ENCODE measurements at places on chromosomes 2 and 18. TPM values are rescaled to one million over a fixed set of nuclear protein-coding genes. Genes with fewer than 3 reads are reported as not detected.
A peak's percentile ranks its signal among the peaks of the same experiment; 100 is the strongest.

IL36RN gene
- total RNA-seq: 0.14 TPM

CRACDL gene
- total RNA-seq: 5.7 TPM

SGPP2 gene
- total RNA-seq: 0.20 TPM

CRYGC gene
- not detected for total RNA-seq

ATP6V1B1 gene
- total RNA-seq: not detected

HAUS1 gene
- 23.5 TPM for total RNA-seq

LCT gene
- total RNA-seq: not detected

STEAP3 gene
- total RNA-seq: 38.8 TPM

SATB2 gene
- 11.6 TPM for total RNA-seq

CERKL gene
- total RNA-seq: not detected

CPSF3 gene
- 40.3 TPM for total RNA-seq

HAAO gene
- total RNA-seq: 1.3 TPM

LOXL3 gene
- 17.6 TPM for total RNA-seq

ANO7 gene
- total RNA-seq: 5.8 TPM

DES gene
- total RNA-seq: 5.2 TPM

DNA sequence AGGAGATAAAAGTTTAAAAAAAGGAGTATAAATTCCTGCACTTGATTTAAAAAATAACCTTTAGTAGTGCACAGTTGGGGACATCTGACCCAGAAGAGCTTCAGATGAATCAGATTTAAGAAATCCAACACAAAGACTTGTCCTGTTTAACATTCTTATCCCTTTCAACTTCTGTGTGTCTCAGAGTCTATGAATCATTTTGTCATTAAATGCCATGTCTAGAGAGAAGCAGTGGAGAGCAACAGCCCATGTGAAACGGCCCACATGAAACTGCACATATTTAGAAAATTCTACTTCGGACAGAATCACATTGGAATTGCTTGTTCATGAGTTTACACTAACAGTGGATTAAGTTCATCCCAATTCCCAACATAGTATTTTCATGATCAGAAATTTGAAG is 278.6 kb downstream of the SLC8A1 start:
- no peaks in the 10 kb centered on the region for H3K36me3 ChIP-seq
- H3K4me3 ChIP-seq: no peak overlapping the region
- no peaks in the 10 kb centered on the region for H3K27me3 ChIP-seq
- no peaks in the 10 kb centered on the region for H3K4me1 ChIP-seq

DNA sequence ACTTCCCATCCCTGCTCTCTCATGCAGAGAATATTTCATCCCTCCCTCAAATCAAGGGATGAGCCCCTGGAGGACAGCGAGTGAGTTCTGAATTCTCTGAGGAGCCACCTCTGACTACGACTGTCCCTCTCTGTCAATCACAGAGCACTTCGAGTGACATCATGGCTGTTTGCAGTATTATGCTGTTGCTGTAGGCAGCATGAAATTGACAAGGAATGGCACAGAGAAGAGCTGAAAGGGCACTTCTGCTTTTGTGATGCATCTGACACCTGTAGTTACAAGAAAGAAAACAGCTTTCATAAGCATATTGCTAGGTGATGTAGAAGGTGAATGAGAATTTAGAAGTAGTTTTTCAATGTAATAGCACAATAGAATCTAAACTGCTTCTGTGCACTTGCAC is 166.9 kb downstream of the ARHGAP15 start:
- DNase-seq: no peak
- H3K27ac ChIP-seq: no peak overlapping the region
- H3K27me3 ChIP-seq: no peaks in the 10 kb centered on the region

DNA sequence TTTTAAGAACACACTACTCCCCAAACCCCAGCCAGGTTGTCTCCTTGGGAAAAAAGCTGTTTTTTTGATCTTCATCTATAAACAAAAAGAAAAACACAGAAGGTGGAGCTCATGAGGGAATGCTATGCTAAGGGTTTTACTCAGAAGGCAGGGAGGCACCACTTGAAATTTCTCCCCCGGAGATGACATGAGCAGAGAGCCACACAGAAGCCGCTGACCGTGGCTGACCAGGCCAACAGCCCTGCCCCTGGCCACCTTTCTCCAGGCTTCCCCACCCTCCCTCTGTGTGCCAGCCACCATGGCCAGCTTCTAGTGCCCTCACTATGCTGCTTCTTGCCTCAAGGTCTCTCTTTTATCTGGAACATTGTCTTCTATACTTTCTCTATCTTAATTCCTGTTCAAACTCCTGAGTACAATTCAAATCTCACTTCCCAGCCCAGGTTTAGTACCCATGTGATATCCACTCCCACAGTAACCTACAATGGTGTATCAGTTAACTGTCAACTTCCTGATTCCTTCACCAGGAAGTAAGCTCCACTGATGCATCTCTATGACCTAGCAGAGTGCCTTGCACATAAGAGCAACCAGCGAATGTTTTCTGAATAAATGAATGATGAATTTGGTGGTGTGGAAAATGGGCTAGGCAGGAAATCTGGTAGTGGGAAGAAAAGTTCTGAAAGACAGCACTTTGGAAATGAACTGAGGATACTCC is 15.3 kb downstream of the LAPTM4A start:
- peaks cover 76% of the 10 kb centered on the region for H3K36me3 ChIP-seq
- H3K4me1 ChIP-seq: peaks cover 8% of the 10 kb centered on the region
- no peak for DNase-seq
- H3K27ac ChIP-seq: no peak overlapping the region

- peak; percentile 41 for DNase-seq
- no peaks in the 10 kb centered on the region for H3K36me3 ChIP-seq
- no peak overlapping the region for H3K4me3 ChIP-seq
- H3K27me3 ChIP-seq: no peaks in the 10 kb centered on the region
- H3K27ac ChIP-seq: peak overlapping the region; percentile 52
- peaks cover 22% of the 10 kb centered on the region for H3K4me1 ChIP-seq
Observed at GRCh38 chr18:9619990-9620389, 5.6 kb upstream of the PPP4R1 start.

DNA sequence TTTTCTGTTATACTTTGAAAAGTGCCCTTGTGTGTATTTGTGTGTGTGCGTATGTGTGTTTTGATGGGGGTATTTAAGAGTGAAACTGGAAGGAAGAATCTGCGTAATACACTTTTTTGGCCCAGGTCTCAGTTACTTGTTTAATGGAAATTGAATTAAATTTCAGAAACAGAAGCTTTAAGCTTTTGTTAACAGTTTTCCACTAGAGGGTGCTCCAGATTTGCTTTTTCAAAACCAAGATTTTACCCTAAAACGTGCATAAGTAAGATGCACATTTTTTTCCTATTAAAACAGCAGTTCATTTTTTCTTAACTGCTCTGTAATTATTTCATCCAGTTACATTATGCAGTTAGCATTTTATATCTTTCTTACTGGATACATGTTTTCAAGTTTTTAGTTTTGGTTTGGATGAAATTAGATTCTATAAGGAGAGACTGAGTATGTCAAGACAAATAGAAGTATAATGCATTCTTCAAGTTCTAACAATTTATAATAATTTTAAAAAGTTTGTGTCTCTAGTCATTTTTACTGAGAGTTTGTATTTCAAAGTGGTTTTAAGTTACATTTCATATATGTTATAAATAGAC is 97.2 kb downstream of the PIK3C3 start:
- H3K36me3 ChIP-seq: peaks cover 3% of the 10 kb centered on the region
- no peak overlapping the region for H3K4me3 ChIP-seq

GRCh38 chr2:191800874-191801273 is 46.0 kb downstream of the CAVIN2 start:
- no peak overlapping the region for H3K4me3 ChIP-seq
- H3K4me1 ChIP-seq: no peaks in the 10 kb centered on the region
- H3K36me3 ChIP-seq: no peaks in the 10 kb centered on the region
- no peak for DNase-seq
- H3K27me3 ChIP-seq: no peaks in the 10 kb centered on the region

- H3K36me3 ChIP-seq: no peaks in the 10 kb centered on the region
- no peak overlapping the region for H3K4me3 ChIP-seq
- DNase-seq: peak; percentile 73
- H3K27ac ChIP-seq: peak overlapping the region; percentile 48
Observed at GRCh38 chr2:166372046-166372445, 3.7 kb downstream of the SCN9A start.

DNA sequence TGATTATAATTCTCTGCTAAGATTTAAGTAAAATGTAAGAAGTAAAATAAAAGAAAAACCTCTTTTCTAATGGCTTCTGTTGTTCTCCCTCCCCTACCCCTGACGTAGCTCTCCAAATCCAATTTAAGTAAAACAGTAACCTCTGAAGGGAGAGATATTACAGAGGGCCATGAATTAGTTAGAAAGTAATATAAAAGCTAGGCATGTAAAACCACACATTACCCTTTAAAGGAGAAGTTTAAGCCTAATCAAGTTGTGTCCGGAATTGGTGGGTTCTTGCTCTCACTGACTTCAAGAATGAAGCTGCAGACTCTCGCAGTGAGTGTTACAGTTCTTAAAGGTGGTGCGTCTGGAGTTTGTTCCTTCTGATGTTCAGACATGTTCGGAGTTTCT is 116.9 kb upstream of the SCN7A start:
- no peaks in the 10 kb centered on the region for H3K36me3 ChIP-seq
- no peak overlapping the region for H3K4me3 ChIP-seq
- no peaks in the 10 kb centered on the region for H3K27me3 ChIP-seq
- DNase-seq: no peak

- DNase-seq: peak; percentile 52
- H3K4me1 ChIP-seq: peaks cover 51% of the 10 kb centered on the region
- H3K36me3 ChIP-seq: no peaks in the 10 kb centered on the region
- H3K27ac ChIP-seq: peak overlapping the region; percentile 93
Observed at GRCh38 chr2:43222475-43223309, 3.7 kb downstream of the ZFP36L2 start.

GRCh38 chr2:222180619-222181018 is 118.2 kb downstream of the PAX3 start:
- no peak overlapping the region for H3K27ac ChIP-seq
- H3K27me3 ChIP-seq: peaks cover 2% of the 10 kb centered on the region
- DNase-seq: peak; percentile 37
- no peaks in the 10 kb centered on the region for H3K4me1 ChIP-seq
- H3K36me3 ChIP-seq: no peaks in the 10 kb centered on the region
- no peak overlapping the region for H3K4me3 ChIP-seq

GRCh38 chr18:62914871-62915392 is 199.6 kb downstream of the PHLPP1 start:
- no peaks in the 10 kb centered on the region for H3K27me3 ChIP-seq
- no peak overlapping the region for H3K4me3 ChIP-seq
- H3K27ac ChIP-seq: no peak overlapping the region
- no peaks in the 10 kb centered on the region for H3K36me3 ChIP-seq
- H3K4me1 ChIP-seq: no peaks in the 10 kb centered on the region

- no peak for DNase-seq
- H3K4me3 ChIP-seq: no peak overlapping the region
- H3K27me3 ChIP-seq: no peaks in the 10 kb centered on the region
- no peaks in the 10 kb centered on the region for H3K4me1 ChIP-seq
Observed at GRCh38 chr2:137221797-137222492, 456.6 kb downstream of the THSD7B start.

DNA sequence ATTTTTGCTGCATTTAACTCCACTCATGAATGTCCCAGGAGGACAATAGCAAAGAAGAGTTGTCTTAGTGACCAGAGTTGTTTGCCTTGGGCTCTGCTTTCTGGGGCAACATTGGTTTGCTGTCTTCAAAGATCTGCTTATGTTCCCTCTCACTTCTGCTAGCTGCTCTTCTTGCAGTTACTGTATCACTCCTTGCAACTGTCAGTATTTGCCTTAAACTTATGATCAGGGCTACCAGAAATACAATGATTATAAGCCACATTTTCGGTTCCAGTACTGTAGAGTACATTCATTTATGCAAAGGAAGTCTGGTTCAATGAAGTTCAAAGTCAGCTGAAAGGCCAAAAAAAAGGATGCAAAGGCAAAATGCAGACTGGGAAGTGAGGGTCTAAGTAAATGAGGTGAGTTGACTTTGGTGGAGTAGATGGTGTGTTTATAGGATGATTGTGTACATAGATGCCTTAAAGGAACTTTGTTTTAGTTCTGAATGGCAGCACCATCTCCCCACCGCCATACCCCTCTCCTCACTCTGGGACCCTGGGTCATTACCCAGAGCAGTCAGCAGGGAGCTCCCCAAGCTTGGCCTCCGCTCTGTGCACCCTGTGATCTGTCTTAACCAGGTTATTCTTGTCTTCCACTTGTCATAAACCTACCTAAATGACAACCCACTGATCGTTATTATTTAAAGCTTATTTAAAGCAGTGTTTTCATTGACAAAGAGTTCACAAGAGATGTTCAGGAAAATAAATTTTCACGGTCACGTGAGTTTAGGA is 236.0 kb downstream of the DOK6 start:
- H3K4me3 ChIP-seq: no peak overlapping the region
- H3K27me3 ChIP-seq: no peaks in the 10 kb centered on the region
- no peaks in the 10 kb centered on the region for H3K36me3 ChIP-seq
- no peak overlapping the region for H3K27ac ChIP-seq
- no peak for DNase-seq
- H3K4me1 ChIP-seq: no peaks in the 10 kb centered on the region

GRCh38 chr2:236221798-236222197 is 42.4 kb downstream of the ASB18 start:
- H3K4me1 ChIP-seq: no peaks in the 10 kb centered on the region
- H3K36me3 ChIP-seq: no peaks in the 10 kb centered on the region
- no peak for DNase-seq
- H3K27ac ChIP-seq: no peak overlapping the region
- no peak overlapping the region for H3K4me3 ChIP-seq

- no peak overlapping the region for H3K4me3 ChIP-seq
- DNase-seq: no peak
- H3K36me3 ChIP-seq: peaks cover 8% of the 10 kb centered on the region
- H3K4me1 ChIP-seq: peaks cover under 1% of the 10 kb centered on the region
- H3K27ac ChIP-seq: no peak overlapping the region
Observed at GRCh38 chr2:27127883-27128667, 4.5 kb downstream of the ABHD1 start.

- no peak overlapping the region for H3K4me3 ChIP-seq
- H3K36me3 ChIP-seq: no peaks in the 10 kb centered on the region
- no peaks in the 10 kb centered on the region for H3K4me1 ChIP-seq
- H3K27me3 ChIP-seq: no peaks in the 10 kb centered on the region
Observed at GRCh38 chr2:81942136-81942680, 1637.7 kb upstream of the LRRTM1 start.

DNA sequence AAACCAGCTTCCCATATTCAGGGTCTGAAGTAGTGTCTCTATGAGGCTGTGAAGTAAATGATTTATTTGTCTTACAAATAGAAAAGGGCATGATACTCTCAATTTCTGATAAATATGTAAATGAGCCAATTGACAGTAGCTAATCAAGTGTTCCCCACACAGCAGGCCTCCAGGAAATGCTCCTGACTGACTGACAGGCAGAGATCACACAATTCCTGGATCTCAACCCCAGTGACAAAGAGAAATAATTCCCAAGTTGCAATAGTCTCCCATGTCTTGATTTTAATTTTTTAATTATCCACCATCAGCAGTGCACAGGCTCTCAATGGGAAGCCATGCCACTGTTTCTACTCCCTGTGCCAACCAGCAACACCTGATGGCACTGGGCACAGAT is 390.4 kb downstream of the SOX11 start:
- H3K4me3 ChIP-seq: no peak overlapping the region
- H3K27me3 ChIP-seq: no peaks in the 10 kb centered on the region
- DNase-seq: no peak
- H3K36me3 ChIP-seq: no peaks in the 10 kb centered on the region

- H3K4me1 ChIP-seq: no peaks in the 10 kb centered on the region
- no peaks in the 10 kb centered on the region for H3K27me3 ChIP-seq
- no peak overlapping the region for H3K4me3 ChIP-seq
- H3K36me3 ChIP-seq: no peaks in the 10 kb centered on the region
Observed at GRCh38 chr2:212863185-212863588, 288.2 kb downstream of the IKZF2 start.

Data from astrocyte (in vitro differentiated cells and primary cell).